ENCODE measurements at places on chromosomes 11 and 22.
A peak's percentile ranks its signal among the peaks of the same experiment; 100 is the strongest.

GRCh38 chr11:43830928-43831440, 49.6 kb upstream of the ALKBH3 start:
- DNase-seq: peak; percentile 51

DNA sequence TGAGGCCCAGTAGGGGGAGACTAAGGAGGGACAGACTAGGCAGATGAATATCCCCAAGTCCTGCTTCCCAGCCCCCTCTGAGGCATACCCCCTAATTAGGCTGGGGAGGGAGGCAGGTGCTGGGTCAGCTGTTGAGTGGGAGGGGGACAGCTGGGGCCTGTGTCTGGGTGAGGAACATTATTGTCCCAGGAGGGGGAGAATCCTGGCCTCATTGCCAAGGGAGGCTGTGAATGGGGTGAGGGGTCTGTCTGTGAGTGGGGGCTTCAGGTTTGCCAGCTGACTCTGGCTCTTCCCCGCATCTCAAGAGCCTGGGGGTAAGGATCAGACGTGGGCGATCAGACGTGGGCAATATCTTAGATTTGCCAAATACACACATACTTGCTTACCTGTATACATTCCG, 2.1 kb downstream of the INPPL1 start:
- no peak for DNase-seq

DNA sequence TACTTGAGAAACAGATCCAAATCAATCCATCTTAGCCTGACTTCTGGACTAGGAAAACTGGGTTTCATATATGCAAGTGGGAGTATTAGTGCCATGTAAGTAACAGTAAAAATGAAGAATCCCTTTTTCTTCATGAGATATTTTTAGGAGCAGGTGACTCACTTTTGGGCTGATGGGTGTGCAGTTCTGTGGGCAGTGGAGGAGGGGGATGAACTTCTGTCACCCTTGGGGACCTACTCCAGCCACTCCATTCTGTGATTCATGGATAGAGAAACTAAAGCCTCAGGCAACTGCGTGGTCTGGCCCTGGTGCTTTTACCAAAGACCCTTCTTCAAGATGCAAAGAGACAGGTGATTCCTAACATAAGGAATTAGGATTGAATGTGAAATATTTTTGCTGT, 208.6 kb upstream of the NARS2 start:
- DNase-seq: no peak

DNA sequence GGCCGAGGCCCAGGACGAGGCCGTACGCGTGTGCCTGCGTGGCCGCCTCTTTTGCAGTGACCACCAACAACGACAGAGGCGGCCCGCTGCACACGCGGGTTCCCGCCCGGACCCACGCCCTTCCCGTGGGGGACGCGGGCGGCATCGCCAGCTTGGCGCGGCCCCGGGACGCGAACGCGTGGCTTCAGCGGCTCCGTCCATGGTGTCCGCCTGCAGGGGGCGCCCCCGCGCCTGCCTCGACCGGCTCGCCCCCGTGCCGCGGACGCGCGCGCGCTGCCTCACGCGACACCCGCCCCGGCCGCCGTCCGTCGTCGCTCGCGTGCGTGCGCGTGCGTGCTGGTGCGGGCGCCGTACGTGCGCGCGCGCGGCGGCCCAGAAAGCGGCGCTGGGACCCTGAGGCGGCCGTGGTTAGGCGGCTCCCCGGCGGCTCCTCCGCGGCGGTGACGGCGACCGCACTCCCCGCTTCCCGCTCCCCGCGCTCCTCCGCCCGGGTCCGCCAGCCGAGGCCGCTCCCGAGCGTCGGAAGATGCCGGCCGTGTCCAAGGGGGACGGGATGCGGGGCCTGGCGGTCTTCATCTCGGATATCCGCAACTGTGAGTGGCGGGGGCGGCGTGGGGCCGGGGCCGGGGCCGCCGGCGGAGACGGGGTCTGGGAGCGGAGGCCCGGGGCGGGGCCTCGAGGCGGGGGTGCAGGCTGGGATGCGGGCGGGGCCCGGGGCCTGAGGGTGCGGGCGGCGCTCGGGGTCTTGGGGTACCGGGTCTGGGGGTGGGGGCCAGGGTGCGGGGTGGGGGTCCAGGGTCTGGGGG, at the start of gene AP2A2:
Gene AP2A2 (plus strand): TSS at position 375 of the 806 bp plus-strand sequence. CDS start 152 bp downstream, at position 527.
- DNase-seq: peak; percentile 95

GRCh38 chr11:100930185-100930778, 199.3 kb downstream of the PGR start:
- DNase-seq: no peak

DNA sequence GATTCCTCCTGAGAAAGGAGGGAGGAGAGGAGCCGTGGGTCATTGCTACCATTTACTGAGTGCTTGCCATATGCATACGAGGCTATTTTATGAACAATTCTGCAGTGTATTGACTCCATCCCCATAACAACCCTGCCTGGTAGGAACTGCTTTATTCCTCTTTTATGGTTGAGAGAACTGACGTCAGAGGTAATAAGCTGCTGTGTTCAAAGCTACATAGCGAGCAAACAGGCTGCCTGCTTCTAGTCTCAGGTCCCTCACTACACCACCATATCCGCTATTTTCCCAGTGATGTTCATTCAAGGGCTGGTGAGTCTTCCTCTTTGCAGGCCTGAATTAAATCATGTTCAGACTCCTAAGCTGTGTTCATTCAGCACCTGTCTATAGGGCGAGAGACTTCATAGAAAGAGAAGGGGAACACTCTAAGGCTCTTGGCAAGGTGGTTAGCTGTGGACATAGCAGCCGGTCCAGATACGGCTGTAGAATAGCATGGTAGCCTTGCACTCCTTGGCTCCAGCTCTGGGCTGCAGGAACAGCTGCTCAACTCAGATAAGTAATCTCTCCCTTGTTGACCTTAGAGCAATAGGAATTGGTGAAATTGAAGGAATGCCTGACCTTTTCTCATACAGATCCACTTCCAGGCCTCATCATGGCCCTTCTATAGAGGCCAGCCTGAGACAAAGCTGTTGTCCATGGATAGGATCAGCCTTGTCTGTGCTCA, 82.6 kb downstream of the MICAL2 start:
- DNase-seq: no peak

GRCh38 chr22:36422287-36423014, 34.7 kb upstream of the MYH9 start:
- DNase-seq: no peak

DNA sequence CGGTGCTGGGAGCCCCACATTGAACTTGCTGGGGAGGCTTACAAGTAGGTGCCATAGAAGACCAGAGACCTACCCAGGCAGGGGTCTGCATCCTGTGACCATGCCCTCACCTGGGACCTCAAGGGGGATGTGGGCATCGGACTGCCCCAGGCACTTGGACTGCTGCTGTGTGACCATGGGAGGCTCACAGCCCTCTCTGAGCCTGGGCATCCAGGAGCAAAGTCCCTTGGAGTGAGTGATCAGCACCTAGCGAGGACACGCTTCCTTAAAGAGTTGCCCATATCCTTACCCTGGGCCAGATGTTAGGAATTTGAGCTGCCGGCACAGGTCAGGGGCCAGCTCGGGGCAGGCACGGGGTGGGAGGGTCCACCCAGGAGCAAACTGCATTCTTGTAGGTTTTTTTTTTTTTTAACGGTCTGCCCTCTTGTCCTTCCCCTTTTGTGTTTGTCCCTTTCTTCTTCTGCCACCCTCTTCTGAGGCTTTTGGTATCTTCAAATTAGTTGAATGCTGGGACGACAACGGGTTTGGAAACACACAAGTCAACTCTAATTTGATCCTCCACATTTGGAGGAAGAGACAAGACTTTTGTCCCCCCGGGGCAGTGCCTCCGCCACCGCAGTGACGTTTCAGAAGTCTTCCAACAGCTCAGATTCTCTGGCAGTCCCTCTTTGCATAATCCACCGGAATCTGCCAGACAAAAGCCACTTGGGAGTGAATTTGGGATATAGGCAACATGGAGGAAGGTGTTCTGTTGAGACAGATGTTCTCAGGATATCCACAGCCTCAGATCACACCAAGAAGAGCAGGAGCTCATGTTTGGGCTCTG, 46.1 kb upstream of the LINC01488 start:
- DNase-seq: no peak

GRCh38 chr11:9380773-9381172, 3.7 kb upstream of the IPO7 start:
- no peak for DNase-seq

GRCh38 chr11:72037554-72038311, 39.0 kb downstream of the IL18BP start:
- no peak for DNase-seq
